ENCODE measurements at places on chromosomes 1 and 21. TPM values are rescaled to one million over a fixed set of nuclear protein-coding genes. Genes with fewer than 3 reads are reported as not detected.

The GPR157 gene
- total RNA-seq = 9.2 TPM

DNA sequence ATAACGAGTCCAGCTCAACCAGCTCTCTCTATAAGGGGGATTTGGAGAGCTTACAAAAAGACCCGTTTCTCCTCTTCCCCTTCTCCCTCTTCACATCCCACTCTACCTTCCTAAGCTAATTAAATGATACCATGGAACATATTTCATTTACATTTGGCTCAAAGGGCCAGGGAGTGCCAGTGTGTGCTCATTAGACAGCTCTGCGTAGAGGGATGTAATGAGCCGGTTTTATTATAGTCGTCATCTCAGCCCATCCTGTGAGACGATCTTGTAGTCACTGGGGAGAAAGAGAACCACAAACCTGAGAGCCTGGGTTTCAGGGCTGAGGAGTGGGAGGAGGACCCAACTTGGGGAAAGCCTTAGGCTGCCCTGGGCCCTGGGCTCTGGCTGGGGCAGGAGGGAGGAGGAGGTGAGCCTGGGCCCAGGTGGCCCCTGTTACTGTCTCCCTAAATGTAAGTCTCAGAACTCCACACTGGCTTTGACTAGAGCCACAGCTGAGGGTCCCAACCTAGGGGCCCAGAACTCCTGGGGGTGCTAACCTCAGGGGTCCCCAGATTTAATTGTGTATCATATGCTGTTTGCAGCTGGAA, 354.6 kb downstream of the MATN1 start:
- no peak overlapping the region for H3K27ac ChIP-seq
- no peaks in the 10 kb centered on the region for H3K36me3 ChIP-seq
- no peak overlapping the region for H3K4me3 ChIP-seq

The LEFTY2 gene
- total RNA-seq = 0.96 TPM

The FAM72B gene
- total RNA-seq = 0.73 TPM

GRCh38 chr1:203148127-203148526, 20.6 kb downstream of the ADORA1 start:
- H3K27ac ChIP-seq = peak overlapping the region; percentile 86
- H3K27me3 ChIP-seq = no peaks in the 10 kb centered on the region
- DNase-seq = no peak
- no peak overlapping the region for H3K4me3 ChIP-seq
- no peaks in the 10 kb centered on the region for H3K36me3 ChIP-seq

DNA sequence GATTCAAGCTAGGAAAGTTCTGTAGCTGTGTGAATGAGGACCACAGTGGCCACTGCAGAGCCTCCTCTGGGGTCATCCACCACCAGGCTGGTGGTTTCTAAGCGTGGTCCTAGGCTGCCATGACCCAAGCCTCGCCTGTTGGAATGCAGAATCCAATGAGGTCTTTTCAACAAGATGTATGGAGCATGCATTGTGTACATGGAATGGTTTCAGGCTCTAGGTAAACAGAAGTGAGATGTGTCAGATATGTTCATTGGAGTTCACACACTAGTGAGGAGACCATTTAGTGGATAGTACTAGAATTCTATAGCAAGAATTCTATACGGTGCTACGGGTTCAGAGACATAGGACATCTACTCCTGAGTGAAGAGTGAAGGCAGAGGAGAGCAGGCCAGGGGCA, 10.7 kb downstream of the RNU5D-1 start:
- H3K4me3 ChIP-seq = no peak overlapping the region
- H3K4me1 ChIP-seq = no peaks in the 10 kb centered on the region
- DNase-seq = no peak
- H3K36me3 ChIP-seq = no peaks in the 10 kb centered on the region
- H3K27ac ChIP-seq = no peak overlapping the region

GRCh38 chr1:111743679-111744101, 4.5 kb upstream of the INKA2 start:
- H3K36me3 ChIP-seq = no peaks in the 10 kb centered on the region
- no peak for DNase-seq
- H3K27ac ChIP-seq = no peak overlapping the region
- no peaks in the 10 kb centered on the region for H3K4me1 ChIP-seq
- H3K27me3 ChIP-seq = no peaks in the 10 kb centered on the region
